AG20443 (cell line): ENCODE measurements at places on chromosomes 16 and 17.

DNA sequence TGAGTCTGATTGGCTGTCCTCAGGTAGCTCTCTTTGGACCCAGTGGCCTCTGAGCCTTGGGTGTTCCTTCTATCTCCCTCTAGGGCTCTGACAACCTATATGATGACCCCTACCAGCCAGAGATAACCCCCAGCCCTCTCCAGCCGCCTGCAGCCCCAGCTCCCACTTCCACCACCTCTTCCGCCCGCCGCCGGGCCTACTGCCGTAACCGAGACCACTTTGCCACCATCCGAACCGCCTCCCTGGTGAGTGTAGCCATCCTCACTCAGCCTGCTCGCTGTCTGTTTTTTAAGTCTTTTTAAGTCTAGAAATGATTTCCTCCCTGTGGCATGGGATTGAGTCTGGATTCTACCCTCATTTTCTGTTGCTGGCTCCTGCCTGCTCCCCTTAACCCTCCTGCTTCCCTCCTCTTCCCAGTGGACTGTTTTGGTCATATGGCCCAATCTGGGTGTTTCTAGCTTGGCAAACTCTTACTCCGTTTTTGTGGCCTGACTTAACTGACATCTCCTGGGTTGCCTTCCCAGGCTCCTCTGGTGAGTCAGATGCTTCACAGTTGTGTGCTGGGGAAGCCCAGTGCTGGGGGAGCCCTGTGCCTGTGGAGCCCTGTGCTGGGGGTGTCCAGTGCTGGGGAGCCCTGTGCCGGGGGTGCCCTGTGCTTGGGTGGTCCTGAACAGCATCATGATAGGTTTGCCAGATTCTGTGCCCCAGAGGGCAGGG is 9.9 kb downstream of the TAOK2 start:
- DNase-seq, result peak; percentile 85

DNA sequence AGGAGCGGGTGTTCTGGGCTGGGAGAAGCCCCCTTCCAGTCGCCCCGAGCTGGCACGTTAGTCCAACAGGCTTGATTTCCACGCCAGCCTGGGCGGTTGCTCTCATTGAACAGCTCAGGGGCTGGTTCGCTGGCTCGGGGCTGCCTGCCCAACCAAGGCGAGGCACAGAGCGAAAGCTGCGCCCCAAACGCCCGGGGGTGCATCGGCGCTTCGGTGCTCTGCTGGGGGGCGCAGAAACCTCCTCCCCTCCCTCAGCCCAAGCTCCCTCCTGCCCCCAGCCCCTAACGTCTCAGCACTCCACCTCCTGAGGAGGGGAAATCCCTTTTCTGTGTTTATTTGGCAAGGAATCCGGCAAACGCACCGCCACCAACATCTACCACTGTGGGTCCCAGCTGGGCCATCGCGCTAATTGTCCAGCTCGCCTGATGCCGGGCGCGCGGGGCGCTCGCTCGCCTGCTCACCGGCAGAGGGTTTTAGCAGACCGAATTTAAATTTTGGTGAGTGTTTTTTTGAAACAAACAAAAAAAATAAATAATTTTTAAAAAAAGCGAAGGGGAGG is 29.5 kb upstream of the RBFOX1 start:
- no peak for DNase-seq

DNA sequence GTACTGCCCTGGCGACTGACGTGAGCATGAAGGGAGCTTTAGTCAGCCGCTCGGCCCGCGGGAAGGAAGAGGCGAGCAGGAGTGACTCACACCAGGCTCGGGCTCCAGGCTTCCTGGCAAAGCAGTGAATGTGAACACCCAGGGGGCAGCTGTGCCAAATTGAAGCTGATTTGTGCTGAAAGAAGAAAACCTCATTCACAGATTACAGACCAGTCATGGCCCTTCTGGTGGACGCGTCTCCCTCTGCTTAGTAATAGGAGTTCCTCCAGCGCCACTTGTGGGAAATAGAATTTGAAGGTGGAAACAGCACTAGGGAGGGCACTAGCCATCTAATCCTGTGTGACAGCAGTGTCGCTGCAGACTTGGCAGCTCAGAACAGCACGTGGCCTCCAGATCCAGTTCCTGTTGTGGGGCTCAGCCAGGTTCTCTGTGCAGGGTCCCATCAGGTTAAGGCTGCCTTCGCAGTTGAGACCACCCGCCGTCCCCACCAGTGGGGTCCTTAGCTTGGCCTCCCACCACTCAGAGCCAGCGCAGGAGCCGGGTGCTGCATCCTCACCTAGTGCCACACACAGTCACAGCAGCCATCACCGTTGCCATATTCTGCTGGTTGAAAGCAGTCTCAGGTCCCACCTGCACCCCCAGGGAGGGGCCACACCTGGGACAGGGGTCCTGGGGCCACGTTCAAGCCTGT is 164.5 kb upstream of the CHMP6 start:
- DNase-seq, result peak; percentile 96

- DNase-seq, result no peak
These were observed 1.2 kb upstream of the KRT17 start for GRCh38 chr17:41625602-41626001.

DNA sequence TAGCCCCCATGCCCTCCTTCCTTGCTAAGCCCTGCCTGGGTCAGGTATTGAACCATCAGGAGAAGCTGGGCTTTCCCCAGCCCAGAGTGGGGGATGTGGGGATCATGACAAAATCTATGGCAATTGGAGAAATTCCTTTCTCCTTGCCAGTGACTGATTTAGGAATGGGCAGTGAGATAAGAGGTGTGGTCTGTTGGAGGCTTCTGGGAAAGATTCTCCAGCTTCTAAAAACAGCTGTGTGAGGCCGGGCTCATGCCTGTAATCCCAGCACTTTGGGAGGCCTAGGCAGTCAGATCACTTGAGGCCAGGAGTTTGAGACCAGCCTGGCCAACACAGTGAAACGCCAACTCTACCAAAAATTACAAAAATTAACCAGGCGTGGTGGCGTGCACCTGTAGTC is 69.1 kb downstream of the SRCIN1 start:
- DNase-seq, result no peak

DNA sequence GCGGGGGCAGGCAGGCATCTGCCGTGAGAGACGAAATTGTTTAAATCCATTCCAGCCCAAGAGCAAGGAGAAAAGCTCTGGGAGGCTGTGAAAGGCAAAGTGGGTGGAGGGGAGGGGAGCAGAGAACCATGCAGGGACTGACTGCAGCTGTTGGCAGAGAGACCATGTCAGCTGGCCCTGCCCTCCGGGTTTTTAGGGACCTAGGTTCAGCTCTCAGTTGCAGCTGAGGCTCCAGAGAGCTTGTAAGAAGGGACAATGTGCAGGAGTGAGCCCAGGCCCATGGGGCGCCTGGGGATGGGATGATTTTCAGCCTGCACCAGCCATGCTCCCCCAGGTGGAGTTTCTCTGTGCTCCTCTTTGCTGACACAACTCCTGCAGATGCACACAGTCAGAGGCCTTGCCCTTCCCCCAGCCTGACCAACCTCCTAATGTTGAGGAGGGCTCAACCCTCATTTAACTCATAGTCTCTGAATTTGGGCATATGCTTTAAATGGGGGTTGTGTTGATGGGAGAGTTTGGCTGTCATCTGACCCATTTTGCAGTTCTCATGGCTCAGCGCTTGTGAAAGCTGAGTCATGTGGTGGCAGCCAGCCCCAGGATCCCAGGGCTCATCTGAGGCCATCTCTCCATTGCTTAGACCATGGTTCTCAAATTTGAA is 70.9 kb downstream of the PLXDC1 start:
- DNase-seq, result peak; percentile 84

DNA sequence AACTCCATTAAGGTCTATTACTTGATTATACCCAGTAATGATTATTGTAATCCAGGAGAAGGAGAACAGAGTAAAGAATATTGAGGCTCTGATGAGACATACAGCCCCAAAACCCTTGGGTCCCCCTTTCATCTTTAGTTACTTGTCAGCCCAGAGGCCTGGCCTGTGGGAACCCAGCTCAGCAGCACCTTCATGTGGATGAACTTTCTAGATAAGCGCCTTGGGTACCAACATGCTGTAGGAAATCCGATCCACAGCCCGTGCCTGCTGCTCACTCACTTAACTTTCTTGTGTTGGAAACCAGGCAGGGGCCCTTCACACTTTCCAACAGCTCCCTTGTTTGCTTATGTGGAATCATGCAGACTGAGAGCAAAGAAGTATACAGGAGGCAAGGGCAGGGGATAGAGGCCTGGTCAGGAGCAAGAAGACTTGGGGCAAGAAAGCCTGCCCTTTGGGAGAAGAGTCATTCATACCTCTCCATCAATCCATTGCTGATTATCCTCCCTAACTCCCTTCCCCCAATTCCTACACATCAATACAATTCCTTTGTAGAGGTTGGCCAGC is 64.0 kb upstream of the SOX9 start:
- no peak for DNase-seq

DNA sequence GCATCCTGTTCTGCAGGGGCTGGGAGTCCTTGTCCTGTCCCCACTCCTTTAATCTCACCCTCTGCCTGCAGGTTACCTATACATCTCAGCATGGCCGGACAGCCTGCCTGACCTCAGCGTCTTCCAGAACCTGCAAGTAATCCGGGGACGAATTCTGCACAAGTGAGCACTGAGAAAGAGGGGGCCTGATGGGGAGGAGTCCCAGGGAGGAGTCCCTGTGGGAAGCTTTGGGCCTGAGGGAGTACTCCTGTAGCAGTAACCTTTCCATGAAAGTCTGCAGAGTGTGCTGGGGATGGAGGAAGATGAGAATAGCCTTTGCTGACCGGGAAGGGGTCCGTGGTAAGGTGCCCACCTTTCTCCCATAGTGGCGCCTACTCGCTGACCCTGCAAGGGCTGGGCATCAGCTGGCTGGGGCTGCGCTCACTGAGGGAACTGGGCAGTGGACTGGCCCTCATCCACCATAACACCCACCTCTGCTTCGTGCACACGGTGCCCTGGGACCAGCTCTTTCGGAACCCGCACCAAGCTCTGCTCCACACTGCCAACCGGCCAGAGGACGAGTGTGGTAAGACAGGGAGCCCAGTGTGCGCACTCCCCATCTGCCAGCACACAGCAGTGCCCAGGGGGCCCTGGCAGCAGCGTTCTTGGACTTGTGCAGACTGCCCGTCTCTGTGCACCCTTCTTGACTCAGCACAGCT is 14.8 kb downstream of the MIEN1 start:
- DNase-seq, result no peak

DNA sequence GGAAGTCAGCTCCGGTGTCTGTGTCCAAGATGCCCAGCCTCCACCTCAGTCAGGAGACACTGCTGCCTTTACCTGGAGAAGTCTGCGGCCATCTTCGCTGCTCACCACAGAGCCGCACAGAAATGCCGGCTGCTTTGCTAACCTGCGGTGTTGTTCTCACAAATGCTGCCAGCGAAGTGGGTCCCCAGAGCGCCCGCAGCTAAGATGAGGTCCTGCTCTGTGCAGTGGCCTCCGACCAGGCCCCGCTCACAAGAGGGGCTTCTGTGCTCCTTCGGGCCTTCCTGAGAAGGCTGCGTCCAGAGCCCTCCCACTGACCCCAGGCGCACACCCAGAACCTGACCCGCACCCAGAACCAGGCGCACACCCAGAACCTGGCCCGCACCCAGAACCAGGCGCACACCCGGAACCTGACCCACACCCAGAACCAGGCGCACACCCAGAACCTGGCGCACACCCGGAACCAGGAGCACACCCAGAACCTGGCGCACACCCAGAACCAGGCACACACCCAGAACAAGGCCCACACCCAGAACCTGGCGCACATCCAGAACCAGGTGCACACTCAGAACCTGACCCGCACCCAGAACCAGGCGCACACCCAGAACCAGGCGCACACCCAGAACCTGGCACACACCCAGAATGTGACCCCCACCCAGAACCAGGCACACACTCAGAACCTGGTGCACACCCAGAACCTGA is 51.5 kb upstream of the FASN start:
- DNase-seq, result no peak

DNA sequence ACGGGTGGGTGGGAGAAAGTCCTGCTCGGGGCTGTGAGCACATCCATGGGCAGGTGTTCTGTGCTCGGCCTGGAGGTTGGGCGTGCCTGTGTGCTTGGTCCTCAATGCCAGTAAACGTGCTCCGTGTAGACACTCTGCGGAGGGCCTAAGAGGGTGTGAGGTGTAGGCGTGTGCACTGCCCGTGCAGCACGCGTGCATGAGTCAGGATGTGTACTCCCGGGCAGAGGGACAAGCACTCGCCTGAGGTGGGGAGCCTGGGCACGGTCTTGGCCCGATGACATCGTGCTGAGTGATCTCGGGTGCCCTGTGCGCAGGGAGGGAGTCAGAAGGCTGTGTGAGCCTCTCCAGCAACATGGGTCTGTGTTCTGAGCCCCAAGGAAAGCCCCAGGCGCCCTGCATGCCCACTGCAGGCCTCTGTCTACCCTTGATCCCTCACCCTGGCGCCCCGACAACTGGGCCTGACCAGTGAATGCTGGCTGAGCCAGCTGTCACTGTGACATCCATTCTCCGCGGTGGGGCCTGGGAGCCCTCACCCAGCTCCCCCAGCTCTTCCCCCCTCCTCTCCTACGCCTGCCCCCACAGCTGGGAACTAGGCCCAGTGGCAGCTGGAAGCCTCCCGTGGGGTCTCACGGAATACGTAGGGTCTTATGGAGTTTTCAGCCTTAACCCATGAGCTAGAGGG is 23.5 kb upstream of the NXPH3 start:
- no peak for DNase-seq

DNA sequence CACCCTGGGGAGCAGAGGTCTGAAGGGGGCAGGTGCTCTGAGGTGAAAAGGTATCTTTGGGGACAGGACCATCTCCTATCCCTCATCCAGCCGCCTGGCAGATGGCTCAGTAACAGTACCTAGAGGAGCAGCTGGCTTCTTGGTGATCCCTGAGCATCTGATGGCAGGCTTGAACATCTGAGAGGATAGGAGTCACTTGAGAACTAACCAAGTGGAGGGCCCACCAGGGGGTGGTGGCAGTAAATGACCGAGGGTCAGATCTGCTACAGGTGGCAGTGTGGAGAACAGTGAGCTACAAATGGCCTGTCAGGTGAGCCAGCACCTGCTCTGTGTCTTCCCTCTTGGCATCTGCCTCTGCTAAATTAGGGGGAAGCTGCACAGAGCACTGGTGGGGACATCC is 13.8 kb downstream of the HROB start:
- no peak for DNase-seq

DNA sequence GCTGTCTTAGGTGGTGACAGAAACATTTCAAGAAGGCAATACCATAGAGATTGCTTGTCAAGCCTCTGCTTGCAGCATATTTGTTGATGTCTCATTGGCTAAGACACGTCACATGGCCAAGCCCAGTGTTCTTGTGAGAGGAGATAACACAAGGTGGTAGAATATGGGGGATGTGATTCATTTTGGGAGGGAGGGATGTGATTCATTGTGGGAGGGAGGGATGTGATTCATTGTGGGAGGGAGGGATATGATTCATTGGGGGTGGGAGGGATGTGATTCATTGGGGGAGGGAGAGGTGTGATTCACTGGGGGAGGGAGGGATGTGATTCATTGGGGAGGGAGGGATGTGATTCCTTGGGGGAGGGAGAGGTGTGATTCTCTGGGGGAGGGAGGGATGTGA is 470.5 kb upstream of the SALL1 start:
- no peak for DNase-seq

GRCh38 chr16:25083701-25084100 is 27.8 kb upstream of the LCMT1 start:
- DNase-seq, result no peak

GRCh38 chr17:27473190-27473747 is 17.0 kb downstream of the KSR1 start:
- DNase-seq, result no peak

DNA sequence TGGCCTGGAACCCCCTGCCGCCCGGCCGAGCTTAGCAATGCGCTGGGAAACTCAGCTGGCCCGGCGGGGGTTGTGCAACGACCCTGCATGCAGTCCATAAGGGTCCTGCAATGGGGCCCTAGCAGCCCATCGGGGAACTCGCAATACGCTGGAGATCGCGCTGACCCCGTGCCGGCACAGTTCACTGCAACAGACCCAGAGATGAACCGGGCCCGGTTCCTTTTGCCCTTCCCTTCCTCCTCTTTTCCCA is 375 bp downstream of the SLC25A11 start:
- no peak for DNase-seq
